ENCODE measurements at places on chromosomes 2 and 18. TPM values are rescaled to one million over a fixed set of nuclear protein-coding genes. Genes with fewer than 3 reads are reported as not detected.

DNA sequence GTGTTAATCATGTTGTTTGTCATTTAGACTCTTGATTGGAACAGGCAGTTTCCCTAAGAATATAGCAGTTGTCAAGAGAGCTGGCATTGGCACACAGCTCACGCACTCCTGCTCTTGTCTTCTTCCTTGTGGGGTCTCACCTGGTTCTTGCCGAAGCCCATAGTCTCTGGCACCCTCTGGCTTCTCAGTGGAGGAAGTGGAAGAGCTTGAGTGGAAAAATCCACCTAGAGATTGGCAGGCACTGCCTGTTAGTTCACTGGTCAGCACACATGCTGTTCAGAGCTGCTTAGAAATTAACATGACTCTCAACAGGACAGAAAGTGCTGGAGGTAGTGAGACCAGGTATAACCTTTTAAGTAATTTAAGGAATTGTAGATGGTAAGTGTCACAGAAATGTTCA, 28.3 kb downstream of the SCTR start:
- no peak for DNase-seq

Gene SLC38A11
- total RNA-seq, result 0.15 TPM

Gene CNGA3
- total RNA-seq, result not detected

- no peak for DNase-seq
Measured at GRCh38 chr18:62187543-62188510, 772 bp downstream of the RELCH start.

- DNase-seq, result no peak
Measured at GRCh38 chr2:131031431-131031841, 61.8 kb downstream of the FAM168B start.

Gene EMILIN2
- 15.8 TPM for total RNA-seq

- no peak for DNase-seq
Measured at GRCh38 chr18:617970-618504, 21.2 kb downstream of the CLUL1 start.

Gene EPAS1
- 261 TPM for total RNA-seq

GRCh38 chr2:226862623-226863022, 26.8 kb downstream of the RHBDD1 start:
- no peak for DNase-seq

DNA sequence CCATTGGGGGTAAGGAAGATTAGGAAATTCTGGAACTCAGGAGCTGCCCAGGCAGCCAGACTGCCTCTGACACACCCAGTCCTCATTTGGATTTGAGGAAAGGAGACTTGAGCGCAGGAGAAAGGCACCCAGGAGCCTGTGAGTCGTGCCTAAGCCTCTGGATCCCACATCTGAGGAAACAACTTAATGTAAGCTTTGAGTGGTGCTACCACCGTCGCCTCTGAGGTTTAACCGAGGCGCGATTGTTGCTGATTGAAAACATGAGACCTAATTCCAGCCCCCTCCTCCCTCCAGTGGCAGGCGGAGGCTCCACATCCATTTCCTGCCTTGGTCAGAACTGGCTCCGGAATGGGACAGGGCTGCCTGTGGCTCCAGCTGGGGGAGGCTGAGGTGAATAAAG, 176.7 kb upstream of the PKDCC start:
- DNase-seq, result peak; percentile 31

- DNase-seq, result no peak
Measured at GRCh38 chr2:75560022-75560767, 544 bp downstream of the EVA1A start.

DNA sequence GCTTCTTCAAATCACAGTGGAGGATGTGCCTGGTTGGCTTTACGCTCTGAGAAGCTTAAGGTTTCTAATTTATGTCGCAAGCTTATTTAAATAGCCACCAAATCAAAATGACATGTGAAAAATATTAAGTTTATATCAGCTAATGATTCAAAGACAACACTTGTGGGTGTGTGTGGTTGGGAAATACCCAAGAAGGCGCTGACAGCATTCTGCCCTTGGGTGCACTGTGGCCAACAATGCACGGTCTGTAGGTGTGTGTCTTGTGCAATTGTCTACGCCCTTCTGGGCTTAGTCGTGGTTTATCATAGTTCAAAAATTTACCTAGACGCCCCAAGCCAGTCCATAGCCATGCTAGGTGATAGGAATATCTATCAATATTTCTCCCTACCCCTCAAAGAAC, 60.9 kb downstream of the KCTD1 start:
- no peak for DNase-seq

- no peak for DNase-seq
Measured at GRCh38 chr2:168165985-168166901, 81.2 kb downstream of the STK39 start.

DNA sequence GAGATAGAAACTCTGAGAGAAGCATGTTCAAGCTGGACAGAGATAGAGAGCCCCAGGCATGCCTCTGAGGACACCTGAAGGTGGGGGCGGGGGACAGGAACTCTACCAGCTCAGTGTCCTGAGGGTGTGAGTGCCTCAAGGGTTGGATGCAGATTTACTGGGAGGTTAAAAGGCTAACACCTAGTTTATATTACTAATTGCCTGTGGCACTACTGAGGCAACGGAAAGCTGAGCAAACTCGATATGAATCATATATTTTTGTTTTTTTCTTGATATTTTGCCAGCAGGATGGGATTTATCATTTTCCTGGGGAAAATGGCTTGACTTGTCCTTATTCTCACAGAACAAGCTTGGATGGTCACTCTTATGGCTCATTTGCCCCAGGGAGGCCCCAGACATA, 319.5 kb downstream of the ALK start:
- no peak for DNase-seq

- no peak for DNase-seq
Measured at GRCh38 chr2:195612611-195613495, 44.2 kb upstream of the SLC39A10 start.

DNA sequence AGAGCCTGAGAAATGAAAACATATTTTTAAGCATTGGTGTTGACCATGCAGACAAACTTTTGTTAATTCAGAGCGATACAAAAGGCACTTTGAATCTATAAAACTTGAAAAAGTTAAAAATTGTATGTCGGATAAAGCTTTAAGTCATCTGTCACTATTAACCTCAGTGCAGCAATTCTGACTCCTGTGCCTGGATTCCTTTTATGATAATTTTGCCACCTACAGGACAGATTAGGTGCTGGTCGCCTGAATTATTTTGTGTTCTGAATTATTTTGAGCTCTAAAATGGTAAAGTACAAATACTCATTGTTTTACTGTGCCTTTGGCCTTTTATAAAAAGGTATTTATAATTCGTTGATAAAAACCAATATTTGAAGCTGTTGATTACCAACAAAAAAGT, 19.4 kb upstream of the RNF138 start:
- no peak for DNase-seq

- DNase-seq, result peak; percentile 36
Measured at GRCh38 chr2:227415538-227416424, 28.0 kb upstream of the SCYGR1 start.

GRCh38 chr2:178886006-178886405, 78.8 kb upstream of the TTN start:
- no peak for DNase-seq

Gene DUSP2
- total RNA-seq, result 2.3 TPM

Gene GPR55
- total RNA-seq, result not detected

DNA sequence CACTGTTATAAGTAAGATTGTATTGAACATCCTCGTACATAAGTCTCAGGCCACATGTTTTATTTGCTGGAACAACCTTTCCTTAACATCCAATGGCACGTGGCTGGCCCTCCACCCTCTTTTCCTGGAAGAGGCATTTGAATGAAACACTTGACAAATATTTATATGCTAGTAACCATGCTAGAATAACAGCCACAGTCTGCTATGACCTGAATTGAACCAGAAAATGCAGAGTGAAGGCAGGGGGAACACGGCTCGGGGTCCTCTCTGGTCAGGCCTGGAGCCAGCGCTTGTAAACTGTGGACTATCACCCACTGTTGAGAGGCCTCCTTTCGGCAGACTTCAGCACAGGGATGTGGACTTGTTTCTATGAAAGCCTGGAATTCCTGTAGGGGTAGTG, 198.2 kb upstream of the COPS8 start:
- DNase-seq, result no peak

Gene RAB11FIP5
- total RNA-seq, result 16.3 TPM

DNA sequence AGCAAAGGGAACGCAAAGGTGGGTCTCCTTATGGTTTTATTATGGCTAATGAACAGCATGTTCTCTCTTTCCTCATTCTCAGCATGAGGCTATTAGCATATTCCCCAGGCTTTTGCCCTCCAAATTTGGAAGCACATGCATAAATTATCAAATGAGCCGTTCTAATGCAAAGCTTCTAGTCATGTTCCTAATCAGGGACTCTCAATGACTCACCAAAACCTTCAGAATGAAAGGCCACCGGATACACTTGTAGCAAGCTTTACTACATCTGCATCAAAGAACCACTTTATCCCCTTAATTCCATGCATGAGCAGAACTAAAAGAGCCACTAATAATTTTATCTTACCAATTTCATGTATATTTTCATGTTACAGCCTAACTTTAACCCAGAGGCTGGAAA, 310.5 kb downstream of the LRATD1 start:
- no peak for DNase-seq

DNA sequence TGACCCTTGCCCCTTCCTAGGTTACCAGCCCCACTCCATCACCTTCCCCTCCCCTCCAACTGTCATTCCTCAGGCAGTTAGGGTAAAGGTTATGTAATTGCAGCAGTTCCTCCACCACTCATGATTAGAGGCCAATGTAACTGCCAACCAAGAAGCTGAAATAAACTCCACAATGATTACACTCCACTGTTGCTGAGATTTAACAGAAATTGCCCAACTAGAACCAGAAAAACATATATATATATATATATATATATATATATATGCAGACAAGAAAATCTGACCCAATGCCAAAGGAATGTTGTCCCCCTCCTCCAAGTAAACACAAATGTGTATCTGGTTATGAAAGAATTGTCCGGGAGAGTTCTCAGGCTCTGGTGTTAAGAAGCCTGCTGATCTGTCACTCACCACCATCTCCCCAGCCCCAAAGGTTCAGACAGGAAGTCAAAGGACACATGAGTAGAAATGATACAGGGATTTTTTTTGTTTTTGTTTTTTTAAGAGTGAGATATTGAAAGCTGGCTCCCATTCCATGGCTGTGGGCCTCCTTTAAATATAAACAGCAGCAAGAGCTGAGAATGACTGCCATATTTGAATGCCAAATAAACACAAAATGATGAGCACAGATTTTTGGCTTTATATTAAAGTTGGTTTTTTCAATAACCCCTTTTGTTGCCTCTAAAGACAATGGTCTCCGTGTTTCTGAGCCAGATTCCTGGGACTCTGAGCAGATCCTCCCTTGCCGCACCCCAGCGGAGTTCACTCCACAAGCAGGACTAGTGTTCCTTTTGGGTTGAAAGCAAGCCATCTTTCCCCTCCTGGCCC, 127.2 kb upstream of the MAPRE2 start:
- no peak for DNase-seq

GRCh38 chr18:22211657-22212056, 42.3 kb downstream of the GATA6 start:
- DNase-seq, result no peak

Gene CHRND
- total RNA-seq, result 0.21 TPM

- DNase-seq, result no peak
Measured at GRCh38 chr2:149677416-149677815, 89.8 kb upstream of the MMADHC start.

DNA sequence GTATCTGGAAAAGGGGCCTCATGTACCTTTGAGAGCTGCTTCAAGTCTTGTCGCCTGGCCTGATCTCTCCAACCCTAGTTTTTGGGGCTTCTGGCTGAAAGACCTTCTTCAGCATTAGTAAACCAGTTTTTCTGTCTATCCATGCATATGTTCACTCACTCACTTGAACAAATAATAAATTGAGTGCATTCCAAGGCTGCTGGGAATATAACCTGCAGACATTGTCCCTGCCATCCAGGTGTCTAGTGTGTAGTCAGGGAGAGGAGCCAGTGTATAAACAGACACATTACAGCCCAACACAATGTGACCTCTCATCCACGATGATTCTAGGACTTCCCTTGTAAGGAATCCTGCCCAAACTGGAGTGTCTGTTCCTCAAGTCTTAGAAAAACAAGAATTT, 262.1 kb downstream of the PRKCE start:
- DNase-seq, result no peak

Gene SCN1A
- 0.75 TPM for total RNA-seq

Gene GALNT13
- not detected for total RNA-seq

GRCh38 chr2:144012304-144012703, 507.6 kb downstream of the ZEB2 start:
- DNase-seq, result no peak
